ENCODE measurements at places on chromosomes 13 and 19.
A peak's percentile ranks its signal among the peaks of the same experiment; 100 is the strongest.

DNA sequence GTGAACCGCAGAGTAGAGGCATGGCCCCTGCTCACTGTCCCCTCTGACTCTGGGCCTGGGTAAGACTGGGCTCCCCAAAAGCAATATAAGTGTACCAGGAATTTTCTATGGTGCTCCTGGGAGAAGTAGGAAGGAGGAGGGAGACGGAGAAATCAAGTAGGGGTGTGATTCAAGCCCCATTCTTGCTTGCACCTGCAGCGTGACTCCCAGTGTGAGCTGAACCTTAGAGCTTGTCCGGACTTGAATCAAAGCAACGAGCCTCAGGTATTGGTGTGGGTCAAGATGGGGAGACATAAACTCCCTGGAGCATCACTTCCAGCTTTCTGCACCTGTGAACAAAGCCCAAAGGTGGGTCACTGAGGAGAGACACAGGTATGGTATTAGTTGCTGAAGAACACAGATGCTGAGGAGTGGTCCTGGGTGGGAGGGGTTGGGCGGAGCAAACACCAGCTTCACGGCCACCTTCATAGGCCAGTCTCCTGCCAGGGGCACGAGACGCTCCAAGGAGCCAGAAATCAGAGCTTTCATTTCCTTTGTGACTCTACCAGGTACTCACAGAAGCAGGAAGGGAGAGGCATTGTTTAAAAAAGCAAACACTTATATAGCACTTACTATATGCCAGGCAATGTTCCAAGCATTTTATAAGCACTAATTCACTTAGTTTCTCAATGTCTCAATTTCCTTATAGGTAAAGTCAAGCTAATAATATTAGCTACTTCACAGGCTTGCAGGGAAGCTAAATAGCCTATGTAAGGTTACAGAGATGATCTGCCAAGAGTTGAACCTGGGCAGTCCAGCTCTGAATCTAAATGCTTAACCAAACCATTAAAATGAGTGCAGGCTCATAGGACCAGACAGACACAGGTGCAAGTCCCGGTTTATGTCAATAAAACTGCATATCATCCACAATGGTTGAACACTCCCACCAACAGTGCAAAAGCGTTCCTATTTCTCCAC is 775.3 kb downstream of the UQCRFS1 start:
- no peak for DNase-seq

DNA sequence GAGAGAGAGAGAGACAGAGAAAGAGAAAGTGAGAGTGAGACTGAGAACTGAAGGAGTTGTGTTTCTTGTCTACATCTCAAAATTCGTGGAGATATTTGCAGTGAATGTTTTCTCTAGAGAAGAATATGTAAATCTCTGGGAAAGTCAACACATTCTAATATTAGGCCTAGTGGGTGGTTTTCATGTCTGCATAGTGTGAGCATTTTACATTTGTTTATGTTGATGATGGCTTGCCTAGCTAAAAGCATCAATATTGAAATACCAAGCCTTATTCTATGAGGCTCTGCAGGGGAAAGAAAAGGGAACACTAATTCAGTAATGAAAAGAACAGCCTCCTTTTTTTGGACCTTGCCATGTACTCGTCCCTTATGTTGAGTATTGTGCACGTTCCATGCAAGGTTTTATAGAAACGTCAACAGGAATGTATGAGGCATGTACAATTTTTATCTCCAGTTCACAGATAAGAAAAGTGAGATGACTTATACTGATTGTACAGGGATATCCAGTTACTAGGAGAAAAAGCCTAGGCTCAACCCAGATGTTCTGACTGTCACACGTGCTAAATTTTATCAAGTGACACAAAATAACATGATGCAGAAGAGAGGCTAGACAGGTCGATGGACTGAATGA is 1288.9 kb upstream of the SLC10A2 start:
- no peak for DNase-seq

- peak; percentile 84 for DNase-seq
These were observed 350.0 kb upstream of the ARGLU1 start for GRCh38 chr13:106917673-106918556.

GRCh38 chr19:45130888-45131615 is 29.7 kb downstream of the NKPD1 start:
- DNase-seq = no peak

GRCh38 chr19:31604493-31605040 is 255.3 kb upstream of the TSHZ3 start:
- no peak for DNase-seq

- DNase-seq = no peak
These were observed 6.4 kb downstream of the PCDH9 start for GRCh38 chr13:67223742-67224141.

DNA sequence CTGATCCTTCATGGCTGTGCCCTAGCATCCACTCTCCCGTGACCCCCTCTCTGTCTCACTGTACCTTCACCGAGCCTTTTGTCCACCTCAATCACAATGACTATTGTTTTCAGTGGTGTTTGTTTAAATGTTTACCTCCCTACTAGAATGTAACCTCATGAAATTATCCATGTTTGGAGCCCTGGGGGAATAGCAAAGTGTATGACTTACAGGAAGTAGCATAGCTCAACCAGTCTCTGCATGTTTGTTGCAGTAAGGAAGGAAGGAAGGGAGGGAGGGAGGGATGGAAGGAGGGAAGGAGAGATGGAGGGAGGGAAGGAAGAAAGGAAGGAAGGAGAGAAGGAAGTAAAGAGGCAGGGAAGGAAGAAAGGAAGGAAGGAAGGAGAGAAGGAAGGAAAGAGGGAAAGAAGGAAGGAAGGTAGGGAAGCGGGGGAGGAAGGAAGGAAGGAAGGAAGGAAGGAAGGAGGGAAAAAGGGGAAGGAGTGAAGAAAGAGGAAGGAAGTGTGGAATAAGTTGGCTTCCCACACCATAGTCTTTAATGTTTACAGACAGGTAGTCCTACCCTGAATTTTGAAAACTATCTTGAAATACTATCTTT is 421.4 kb downstream of the COG6 start:
- no peak for DNase-seq

DNA sequence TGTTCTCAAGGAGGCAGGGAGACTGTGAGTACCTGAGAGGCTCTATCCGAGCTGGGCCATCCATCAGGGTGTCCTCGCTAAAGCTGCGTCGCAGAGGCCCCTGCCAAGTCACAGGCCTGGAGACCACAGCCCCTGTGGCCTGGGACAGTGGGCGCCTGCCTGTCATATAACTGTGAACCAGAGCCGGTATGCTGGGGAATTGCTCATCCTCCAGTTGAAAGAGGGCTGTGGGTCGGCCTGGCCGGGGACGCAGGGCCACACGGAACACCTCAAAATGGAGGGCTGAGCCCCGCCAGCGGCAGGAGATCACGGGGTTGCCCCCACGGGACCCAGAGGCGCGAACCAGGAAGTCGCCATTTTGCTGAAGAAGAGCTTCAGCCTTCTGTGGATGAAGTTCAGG is 6.6 kb downstream of the SH2D3A start:
- no peak for DNase-seq

- no peak for DNase-seq
These were observed 4.6 kb downstream of the NECTIN2 start for GRCh38 chr19:44850641-44851109.

Data from WTC11 (cell line).